ENCODE measurements at places on chromosomes 12 and 14. TPM values are rescaled to one million over a fixed set of nuclear protein-coding genes. Genes with fewer than 3 reads are reported as not detected.

GRCh38 chr12:69065775-69066174 lies 132.8 kb upstream of the CPM start:
- no peak for DNase-seq

DNA sequence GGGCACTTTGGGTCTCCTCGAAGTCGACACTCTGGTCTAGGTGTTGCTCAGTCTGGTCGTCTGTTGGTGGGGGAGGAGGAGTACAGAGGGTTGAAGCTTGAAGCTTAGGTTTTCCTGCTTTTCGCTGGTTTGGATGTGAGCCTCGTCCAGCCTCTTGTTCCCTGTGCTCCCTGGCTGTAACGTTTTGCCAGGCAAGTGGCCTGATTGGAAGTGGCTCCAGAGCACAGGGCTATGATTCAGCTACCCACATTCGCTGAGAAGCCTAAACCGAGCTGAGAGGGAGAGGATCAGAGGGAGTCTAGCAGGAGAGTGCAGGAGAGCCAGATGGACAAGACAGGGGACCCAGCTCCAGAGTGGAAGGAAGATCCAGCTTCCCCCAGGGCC lies 6.1 kb downstream of the HOXC10 start:
- DNase-seq, result no peak

- DNase-seq, result no peak
Observed at GRCh38 chr12:107533218-107533617, 152.4 kb upstream of the PWP1 start.

DNA sequence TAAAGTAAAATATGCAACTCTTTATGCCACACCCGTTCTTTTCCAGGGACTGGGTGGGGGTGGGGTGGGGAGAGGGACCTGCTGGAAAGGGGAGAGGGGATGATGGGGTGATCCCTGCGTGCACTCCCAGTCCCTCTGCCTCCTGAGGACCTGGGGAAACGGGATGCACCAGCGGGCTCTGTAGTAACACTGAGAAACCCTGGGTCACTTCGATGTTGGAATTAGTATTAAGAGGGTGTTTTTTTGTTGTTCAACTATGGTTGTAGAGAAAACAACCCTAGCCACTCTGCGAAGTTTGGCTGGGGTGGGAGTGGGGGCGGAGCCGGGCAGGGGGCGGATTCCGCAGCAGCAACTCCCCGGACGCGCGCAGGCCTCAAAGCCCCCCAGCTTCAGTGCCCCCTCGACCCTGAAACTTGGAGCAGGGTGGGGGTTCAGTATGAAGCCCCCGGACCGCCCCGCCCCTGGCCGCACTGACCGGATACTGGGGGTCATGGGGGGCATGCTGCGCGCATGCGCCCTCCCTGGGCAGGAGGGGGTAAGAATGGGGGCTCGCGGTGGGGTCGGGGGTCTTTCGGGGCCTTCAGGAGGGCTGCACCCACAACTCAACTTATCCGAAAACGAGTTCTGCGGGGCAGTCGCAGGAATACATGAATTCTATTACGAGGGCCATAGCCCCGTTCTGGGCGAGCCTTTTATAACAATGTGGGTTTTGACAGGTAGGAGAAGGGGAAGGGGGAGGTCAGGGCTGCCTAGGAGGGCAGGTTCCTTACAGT lies 1.3 kb upstream of the ARHGEF25 start:
- DNase-seq, result no peak

DNA sequence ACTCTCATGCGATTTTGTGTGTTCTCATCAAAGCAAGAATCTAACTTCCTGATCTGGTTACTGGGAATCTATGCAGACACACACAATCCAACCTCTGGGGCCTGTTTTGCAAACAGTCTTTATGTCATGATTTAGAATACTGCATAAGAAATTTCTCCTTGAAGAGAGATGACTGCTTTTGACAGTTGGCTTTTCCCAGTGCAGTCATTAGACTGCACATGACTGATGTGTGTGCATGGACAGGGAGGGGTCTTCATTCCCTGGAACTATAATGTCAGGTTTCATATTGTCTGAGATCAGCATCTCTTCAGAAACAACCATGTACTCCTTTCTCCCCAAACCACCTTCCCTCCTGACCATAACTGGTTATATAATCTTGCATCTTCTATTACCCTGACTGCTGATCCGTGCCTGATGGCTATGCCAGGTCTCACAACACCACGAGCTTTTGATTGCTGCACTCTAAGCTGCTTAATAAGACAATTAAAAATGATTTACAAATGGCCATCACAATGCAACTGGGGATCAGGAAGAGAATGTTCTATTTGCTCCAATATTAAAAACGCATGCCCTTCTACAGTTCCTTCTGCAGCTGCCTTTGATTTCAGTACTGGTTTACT lies 995.4 kb downstream of the NRXN3 start:
- DNase-seq, result peak; percentile 14

DNA sequence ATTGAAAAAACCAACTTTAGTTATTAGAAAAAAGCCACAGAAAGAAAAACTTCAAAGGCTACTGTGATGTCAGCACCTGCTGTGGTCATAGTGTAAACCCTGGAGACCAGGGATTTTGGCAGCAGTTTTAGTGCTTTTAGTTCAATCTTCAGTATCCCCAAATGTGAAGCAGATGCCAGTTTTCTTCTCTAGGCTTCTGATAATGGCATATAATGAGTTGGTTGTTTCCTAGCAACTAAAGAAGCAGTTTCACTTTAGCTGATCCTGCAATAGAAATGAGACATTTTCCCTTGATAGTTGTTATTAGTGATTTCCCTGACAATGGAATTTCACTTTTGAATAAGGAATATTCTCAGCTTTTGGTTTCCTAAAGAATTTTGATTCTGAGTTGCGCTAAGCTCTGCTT lies 131.2 kb downstream of the NUBPL start:
- peak; percentile 3 for DNase-seq

DNA sequence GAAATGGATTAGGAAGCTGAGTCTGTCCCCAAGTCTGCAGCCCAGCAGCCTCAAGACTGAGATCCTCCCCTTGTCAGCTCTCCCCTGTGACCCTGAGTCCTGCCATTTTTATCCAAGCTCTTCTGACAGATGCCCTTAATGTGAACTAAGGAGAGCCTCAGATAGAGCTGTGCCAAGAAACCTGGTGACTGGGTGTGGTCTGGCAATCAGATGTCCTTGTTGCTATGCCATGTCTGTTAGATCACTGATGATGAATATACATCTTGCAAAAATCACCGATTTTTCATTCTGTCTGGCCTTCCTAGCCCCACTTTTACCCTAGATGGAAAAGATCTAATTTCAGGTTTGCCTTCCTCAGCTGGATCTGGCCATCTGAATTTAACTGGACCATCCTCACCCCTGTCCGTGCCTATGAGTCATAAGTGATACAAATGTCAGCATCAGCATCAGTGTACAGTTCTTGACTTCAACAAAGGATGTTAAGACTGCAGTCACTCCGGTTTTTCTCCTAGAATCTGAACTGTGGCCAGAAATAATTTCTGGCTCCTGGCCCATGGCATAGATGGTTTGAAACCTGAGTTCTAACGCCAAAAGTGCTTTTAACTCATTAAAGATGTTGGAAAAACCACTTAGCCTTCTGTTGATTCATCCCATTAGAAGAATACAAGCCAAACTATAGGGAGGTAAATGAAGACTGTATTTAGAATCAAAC lies 61.2 kb upstream of the GRIP1 start:
- DNase-seq, result no peak

DNA sequence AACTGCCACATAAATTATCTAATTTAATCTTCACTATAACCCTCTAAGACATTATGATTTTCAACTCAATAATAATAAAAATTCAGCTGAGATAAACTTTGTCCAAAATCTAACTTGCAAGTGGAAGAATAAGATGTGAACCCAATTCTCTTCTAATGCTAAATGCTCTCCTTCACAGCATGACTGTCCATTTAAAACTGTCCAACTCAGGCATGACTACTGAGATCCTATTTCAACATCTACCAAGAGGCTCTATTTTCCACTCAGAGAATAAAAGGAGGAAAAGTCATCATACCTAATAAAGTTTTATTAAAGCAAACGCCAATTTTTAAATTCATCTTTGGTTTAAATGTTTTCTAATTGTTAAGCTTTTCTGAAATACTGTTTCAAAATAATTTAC lies 183.6 kb downstream of the MED13L start:
- no peak for DNase-seq

GRCh38 chr12:127125607-127126259 lies 1141.2 kb upstream of the TMEM132C start:
- DNase-seq, result no peak

DNA sequence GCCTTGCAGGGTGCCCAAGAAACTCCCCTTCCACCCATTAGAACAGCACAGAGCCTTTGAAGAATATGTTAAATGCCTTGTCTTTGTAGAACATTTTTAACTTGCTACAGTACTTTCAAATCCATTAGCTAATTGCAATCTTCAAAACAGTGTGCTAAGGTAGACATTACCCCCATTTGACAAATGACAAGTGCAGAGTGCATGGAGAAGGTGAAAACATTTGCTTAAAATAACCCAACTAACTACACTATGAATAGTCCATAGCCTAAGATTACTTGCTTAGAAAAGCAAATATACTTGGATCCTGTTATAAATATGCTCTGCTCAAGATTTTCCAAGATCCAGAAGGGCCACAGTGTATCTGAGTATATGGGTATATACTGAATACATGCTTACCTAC lies 87.0 kb upstream of the G2E3 start:
- DNase-seq, result no peak

GRCh38 chr12:49961111-49961922 lies at the start of gene AQP5:
TSS of gene AQP5 (plus strand) at chr12:49961872. CDS start at chr12:49962018, 146 bp downstream.
- DNase-seq, result no peak

DNA sequence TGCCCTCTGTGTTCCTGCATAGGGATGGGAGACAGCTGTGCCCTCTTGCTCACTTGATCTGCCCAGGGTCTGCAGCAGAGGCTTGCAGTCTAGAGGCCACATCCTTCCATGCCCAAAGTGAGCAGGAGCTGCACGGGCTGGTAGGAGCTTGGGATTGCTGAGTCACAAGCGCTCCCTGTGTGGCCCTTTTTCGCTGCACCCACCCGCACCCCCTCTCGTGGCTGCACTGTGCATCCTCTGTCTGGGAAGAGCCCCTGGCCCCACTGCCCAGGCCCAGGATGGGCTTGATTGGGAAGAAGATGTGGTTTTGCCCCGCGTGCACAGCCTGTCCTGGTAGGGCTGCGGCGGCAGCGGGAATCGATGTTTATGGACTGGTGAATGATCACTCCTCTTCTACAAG lies 192.4 kb downstream of the TSPAN9 start:
- no peak for DNase-seq

- DNase-seq, result no peak
Observed at GRCh38 chr12:92673756-92674155, 29.0 kb upstream of the PLEKHG7 start.

DNA sequence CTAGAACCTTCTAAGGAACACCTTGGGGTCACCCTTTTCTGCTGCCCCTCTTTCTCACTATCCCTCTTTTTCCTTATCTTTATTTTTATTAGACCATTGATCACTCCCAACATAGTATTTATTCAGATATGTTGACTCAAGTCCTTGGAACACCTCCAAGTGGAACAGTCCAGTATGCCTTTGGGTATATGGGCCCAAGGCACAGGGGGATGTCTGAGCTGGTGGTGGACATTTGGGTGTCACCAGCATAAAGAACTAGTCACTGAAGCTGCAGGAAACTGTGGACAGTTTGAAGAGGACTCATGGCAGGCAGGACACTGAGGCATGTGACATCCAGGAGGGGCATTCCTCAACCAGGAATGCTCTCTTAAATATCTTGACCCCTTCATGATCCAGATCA lies 105.6 kb downstream of the VEZT start:
- no peak for DNase-seq

DNA sequence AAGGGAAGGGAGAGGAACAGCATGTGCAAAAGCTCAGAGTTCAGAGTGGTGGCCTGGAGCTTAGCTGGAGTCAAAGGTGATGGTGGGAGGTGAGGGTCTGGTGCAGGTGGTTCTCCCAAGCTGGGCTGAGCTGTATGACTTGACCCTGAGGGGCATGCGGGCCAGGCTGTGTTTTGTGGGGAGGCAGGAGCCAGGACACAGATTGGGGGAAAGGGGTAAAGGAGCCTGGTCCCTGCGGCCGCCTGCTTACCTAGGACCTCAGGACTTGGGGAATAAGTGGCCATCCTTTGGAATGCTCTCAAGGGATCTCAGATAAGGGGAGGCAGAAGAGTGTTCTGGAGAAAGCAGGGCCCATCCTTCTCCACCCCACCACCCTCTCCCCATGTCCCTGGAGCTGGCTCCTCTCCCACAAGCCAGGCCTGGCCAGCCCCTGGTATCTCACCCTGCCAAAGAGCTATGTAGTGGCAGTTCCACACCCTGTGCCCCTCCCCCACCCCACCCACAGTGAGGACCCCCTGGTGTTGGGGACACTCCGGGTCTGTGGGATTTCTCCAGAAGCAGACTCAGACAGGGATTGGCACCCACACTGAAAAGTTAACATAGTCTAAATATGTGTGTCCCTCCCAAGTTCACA lies 19.9 kb upstream of the CEP170B start:
- DNase-seq, result no peak

GRCh38 chr12:4809013-4809448 lies 88.8 kb downstream of the GALNT8 start:
- DNase-seq, result no peak

Gene CMKLR1
- total RNA-seq, result 0.19 TPM

Gene TMTC1
- total RNA-seq, result 19.2 TPM

Gene CACNA2D4
- 0.17 TPM for total RNA-seq

Data from dermis blood vessel endothelial cell (primary cell).